ENCODE measurements at places on chromosomes 3 and 15.

GRCh38 chr3:13879946-13880810 lies at the start of gene WNT7A:
WNT7A (minus strand) TSS chr3:13880071; CDS start chr3:13879816, 255 bp downstream.
- no peak for DNase-seq

DNA sequence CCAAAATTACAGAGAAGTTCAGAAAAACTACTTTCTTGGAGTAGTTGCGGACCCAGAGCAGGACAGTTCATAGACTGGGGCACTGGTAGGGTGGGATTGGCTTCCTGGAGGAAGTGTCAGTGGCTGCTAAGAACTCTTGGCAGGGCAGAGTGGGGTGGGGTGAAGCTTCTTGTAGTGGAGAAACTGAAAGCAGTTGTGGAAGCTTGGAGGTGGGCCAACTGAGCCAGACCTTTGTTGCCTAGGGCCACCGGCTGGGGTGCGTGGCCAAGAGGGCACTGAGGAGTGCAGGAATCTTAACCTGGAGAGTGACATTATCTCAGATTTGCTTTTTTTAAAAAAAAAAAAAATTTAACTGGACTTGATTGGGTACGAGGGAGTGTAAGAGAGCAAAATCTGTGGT lies 3.1 kb downstream of the KAT2B start:
- no peak for DNase-seq

- no peak for DNase-seq
Measured at GRCh38 chr15:89225588-89225987, 4.2 kb upstream of the RLBP1 start.

- no peak for DNase-seq
Measured at GRCh38 chr15:74307827-74308811, 59.3 kb downstream of the CYP11A1 start.

GRCh38 chr15:50953302-50953701 lies 44.8 kb downstream of the AP4E1 start:
- DNase-seq = no peak

DNA sequence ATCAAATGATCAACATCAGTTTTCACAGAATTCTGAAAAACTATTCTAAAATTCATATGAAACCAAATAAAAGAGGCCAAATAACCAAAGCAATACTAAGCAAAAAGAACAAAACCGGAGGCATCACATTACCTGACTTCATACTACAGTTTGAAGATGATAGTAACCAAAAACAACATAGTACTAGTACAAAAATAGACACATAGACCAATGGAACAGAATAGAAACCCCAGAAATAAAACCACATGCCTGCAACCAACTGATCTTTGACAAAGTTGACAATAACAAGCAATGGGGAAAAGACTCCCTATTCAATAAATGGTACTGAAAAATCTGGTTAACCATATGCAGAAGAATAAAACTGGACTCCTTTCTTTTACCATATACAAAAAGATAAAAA lies 75.7 kb upstream of the FXR1 start:
- no peak for DNase-seq

DNA sequence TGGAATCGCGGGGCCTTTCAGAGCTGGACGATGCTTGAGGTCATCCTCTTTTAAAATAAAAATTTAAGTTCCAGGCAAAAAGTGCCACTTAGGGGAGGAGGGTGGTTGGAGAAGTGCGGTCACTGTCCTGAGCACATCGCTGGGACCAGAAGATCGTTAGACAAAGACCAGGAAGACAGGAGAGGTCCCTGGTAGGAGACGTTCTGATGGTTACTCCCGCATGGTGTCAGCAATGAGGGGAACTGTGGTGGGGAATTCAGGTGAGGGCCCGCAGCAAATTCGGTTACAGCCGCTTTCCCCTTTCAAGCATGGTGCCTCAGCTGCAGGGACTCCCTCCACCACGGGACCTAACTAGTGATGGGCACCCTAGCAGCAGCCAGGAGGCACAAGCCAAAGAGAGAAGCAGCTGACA lies 1.0 kb upstream of the ISY1 start:
- DNase-seq = no peak

GRCh38 chr15:71627604-71628003 lies 182.8 kb upstream of the NR2E3 start:
- DNase-seq = no peak

DNA sequence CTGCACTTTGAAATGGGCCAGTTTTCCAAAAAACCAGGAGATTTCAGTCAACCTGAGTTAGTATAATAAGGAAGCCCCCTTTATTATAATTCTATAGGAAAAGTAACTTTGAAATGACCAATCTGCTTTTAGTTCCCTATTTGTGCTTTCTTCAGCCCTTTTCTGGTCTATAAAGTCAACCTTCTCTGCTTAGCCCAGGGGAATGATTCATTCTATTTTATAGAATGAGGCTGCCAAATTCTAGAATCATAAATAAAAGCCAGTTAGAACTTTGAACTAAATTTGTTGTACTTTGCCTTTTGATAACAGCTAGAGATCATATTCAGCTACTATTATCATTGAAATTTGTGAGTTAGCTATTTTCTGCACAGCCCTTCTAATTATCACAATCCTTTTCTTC lies 24.7 kb downstream of the CIP2A start:
- DNase-seq = no peak

- DNase-seq = no peak
Measured at GRCh38 chr3:42216931-42217333, 49.1 kb downstream of the CCK start.

DNA sequence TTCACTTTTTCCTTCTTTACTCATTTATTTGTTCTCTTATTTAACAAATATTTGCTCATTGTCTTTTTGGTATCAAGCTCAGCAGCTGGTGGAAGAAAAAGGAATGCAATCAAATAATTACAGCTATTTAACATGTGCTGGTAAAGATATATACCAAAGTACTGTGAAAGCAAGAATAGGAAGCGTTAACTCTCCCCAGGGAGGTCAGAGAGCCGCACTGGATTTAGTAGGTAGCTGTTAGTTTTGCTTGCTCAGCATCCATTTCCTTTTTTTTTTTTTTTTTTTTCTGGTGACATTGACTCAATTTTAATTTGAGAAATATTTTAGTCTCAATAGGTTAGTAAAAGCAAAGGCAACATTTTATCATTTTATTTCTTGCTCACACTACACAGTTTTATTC lies 308.5 kb upstream of the MDFIC2 start:
- no peak for DNase-seq

DNA sequence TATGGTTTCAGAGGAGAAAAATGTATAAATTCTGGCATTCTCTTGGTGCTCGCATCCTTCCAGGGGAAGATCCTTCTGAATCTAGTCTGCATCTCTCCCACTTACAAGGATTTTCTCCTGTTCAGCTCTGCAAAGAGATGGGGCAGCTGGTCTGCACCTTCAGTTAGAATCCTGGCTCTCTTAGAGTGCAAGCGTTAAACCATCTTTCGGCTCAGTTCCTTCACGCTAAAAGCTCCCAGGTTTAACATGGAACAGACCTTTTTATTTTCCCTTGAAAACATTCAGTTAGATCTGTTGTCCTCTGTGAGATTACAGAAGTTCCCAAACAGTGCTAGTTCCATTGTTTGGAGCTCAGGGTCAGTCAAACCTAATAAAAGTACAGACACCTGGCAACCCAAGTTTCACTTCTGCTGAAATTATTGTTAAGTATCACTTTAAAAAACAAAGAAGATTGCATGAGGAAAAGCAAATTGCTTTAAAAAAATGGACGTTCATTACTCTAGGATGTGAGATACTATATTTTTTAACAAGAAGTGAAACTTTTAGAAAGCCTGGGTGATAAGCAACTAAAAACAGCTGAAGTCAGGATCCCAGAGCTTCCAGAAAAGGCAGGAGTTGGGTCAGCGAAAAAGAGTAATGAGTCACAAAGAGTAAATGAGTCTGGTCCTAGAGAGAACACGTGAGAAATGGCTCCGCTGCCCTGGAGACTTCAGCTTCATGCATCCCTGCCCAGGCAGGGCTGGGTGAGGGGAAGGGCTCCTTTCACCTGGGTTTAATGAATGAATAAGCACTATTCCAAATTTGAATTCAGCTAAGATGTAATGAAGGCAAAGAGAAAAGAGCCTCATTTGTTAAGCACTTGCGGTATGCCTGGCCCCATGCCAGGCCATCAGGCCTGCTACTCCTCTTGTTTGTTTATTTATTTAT lies 63.3 kb downstream of the ABTB1 start:
- DNase-seq = no peak

- DNase-seq = no peak
Measured at GRCh38 chr3:196053487-196053886, 28.4 kb downstream of the TFRC start.

- DNase-seq = no peak
Measured at GRCh38 chr3:158763421-158763820, 31.2 kb upstream of the RARRES1 start.

DNA sequence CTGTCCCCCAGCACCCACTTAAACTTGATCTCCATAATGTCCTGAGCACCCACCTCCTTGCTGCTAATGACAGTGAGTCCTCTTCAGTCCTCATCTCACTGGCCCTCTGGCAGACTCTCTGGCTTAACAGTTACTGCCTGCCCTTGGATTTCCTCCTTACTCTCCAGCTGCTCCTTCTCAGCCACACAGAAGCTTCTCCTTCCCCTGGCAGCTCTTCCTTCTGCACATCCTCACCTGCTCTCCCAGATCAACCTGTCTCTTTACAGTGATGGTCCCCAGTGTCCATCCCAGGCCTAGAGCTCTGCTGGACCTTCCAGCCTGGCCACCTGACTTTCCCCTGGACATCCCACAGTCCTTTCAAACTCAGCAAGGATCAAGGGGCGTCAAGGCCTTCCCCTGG lies 47.4 kb upstream of the SMAD3 start:
- DNase-seq = no peak

- no peak for DNase-seq
Measured at GRCh38 chr3:160384639-160385318, 14.2 kb downstream of the IFT80 start.

GRCh38 chr3:177968891-177969290 lies 567.3 kb upstream of the KCNMB2 start:
- DNase-seq = no peak

Measured in GOT3 (cell line).